GM18507 (cell line): ENCODE measurements at places on chromosomes 6 and 20.
A peak's percentile ranks its signal among the peaks of the same experiment; 100 is the strongest.

DNA sequence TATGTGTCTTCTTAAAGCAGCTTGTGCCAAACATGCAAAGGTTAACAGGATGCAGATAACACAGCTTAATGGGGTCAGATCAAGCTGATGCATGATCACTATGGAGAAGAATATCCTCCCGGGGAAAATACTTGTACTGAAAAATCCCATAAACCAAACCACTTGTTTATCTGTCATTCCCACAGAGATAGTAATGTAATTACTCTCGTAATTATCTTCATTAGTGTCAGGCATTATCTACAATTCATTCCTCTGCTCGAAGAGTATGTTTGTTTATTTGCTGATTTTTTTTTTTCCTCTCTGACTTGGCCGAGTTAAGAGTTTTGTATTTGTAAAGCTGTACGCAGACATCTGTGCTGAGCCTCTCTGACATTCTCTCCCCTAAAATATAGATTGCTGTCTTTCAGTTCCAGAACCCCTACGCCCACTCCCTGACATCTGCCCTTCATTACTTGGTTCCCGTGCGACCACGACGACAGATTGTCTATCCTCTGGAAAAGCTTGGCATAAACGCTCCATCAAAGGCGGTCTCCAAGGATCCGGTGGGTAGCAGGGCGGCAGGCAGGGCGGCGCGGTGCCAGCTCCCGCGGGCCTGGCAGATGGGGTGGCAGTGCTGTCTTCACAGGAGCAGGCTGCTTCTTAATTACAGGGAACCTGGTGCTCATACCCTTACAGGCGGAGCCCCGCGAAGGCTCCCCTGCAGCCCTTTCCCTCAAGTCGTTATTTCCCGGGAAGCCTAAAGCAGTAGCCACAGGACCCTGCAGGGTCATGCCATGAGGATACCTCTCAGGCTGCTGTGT lies 147.2 kb downstream of the CFAP61 start:
- DNase-seq, result no peak

DNA sequence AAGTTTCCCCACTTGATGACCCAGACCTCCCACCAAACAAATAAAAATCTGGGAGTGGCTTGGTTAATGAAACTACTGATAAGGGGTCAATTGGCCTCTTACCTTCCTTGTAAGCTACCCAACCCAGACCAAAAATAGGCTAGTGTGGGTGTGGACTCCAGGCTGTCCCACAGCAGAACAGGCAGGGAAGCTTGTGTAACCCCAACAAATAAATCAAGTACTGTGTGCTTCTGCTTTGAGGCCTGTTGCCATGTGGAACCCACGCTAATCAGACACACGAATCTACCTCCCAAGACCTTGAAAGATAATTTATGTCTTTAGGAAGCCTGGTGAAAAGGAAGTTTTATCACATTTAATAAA lies 33.7 kb upstream of the PAQR8 start:
- no peak for DNase-seq

- no peak for DNase-seq
Observed at GRCh38 chr20:57482148-57482547, 42.8 kb downstream of the CTCFL start.

GRCh38 chr20:59810449-59811187 lies 122.8 kb downstream of the SYCP2 start:
- DNase-seq, result no peak

DNA sequence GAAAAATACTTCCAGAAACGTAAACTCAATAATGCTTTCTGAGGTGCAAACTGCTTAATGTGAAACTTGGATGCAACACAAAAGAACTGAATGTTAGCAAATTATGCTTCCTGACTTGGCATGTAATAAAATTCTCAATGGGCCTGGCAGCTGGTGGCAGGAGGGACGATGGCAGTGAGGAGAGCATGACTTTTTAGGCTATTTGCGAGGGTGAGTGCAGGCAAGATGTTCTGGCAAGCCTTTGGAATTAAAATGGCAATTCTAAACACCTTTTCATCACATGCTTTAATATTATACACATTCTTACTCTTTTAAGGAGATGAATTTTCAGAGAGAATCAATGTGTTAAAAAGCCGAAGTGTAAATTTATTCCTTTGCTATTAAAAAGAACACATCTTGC lies 224.8 kb upstream of the CDH4 start:
- no peak for DNase-seq

DNA sequence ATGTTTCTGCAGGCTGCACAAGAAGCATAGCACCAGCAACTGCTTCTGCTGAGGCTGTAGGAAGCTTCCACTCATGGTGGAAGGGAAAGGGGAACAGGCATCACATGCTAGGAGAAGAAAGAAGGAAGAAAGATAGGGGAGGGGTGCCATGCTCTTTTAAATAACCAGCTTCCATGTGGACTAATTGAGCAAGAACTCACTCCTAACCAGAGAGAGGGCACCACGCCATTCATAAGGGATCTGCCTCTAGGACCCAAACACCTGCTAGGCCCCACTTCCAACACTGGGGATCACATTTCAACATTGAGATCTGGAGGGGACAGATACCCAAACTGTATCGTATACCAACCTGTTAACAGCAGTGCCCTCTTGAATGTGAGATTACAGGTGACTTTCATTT lies 46.9 kb upstream of the ARMC2 start:
- DNase-seq, result no peak

- DNase-seq, result no peak
Observed at GRCh38 chr6:153063936-153064335, 61.4 kb upstream of the MTRF1L start.

- DNase-seq, result no peak
Observed at GRCh38 chr6:117441824-117442264, 16.1 kb upstream of the ROS1 start.

GRCh38 chr6:107458672-107459282 lies 587 bp downstream of the PDSS2 start:
- DNase-seq, result peak; percentile 8

- no peak for DNase-seq
Observed at GRCh38 chr6:1890071-1890470, 280.4 kb downstream of the FOXC1 start.

DNA sequence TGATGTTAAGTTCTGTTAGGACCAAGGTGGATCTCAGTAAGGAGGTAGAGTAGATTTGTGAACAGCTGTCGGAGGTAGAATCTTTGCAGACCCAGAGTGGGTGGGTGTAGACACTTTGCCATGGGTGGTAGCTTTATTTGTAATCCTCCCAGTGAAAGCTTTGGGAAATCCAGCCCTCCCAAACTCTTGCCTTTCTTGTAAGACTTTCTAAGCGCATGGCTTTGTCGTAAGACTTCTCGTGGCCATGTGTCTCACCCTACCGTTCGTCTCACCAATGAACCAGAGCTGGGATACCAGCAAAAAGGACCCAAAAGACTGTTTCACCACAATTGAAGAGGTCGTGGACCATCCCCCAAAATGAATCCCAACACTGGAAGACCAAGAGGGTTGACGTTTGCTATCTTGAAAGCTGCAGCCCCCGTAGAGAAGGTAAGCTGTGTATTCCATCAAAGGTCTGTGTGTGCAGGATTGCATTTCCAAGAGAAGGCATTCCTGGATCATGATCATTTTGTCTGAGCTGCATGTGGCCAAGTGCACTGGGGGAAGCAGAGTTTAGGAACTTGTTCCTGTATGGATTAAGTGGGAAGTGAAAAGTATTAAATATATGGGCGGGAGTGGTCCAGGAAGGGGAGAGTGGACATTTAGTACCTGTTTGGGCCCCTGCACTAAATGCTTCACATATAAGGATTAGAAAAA lies 5.8 kb upstream of the TMEM14A start:
- no peak for DNase-seq
